Activated T-cell treated with anti-CD3 and anti-CD28 coated beads, Interleukin-2, amount 50 U/mL, for 72 hours (primary cell): ENCODE measurements at places on chromosomes 4 and X. TPM values are rescaled to one million over a fixed set of nuclear protein-coding genes. Genes with fewer than 3 reads are reported as not detected.

Gene CPEB2
- 13.5 TPM for total RNA-seq

Gene ETDB
- not detected for total RNA-seq

Gene PRDM5
- 0.35 TPM for total RNA-seq

Gene MAGEA12
- total RNA-seq: not detected

Gene CSN1S1
- not detected for total RNA-seq

Gene GPRASP1
- total RNA-seq: 5.9 TPM

Gene DUSP21
- not detected for total RNA-seq

Gene DMD
- 4.6 TPM for total RNA-seq

Gene KIT
- 0.22 TPM for total RNA-seq

Gene TMEM184C
- 17.3 TPM for total RNA-seq

Gene OFD1
- total RNA-seq: 66.7 TPM

Gene AADAT
- total RNA-seq: not detected

Gene UXT
- 205 TPM for total RNA-seq

Gene MAGEB17
- total RNA-seq: not detected

Gene P2RY4
- total RNA-seq: 0.34 TPM

Gene S100P
- total RNA-seq: 84.6 TPM

DNA sequence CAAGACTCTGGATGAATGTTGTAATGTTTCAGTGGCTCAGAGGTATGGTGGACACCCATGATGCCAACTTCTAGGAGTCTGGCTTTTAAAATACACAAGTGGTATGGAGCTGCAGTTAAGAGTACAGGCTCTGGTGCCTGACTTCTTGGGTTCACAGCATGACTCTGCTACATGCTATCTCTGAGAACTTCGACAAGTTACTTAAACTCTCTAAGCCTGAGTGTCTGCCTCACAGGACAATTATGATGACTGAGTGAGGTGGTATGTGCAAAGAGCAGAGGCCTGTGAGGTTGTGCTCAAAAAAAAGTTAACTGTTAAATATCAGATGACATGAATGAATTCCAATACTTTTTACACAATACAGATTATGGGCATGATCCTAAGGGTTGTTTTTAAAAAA is 90.9 kb upstream of the SRD5A3 start:
- DNase-seq: no peak
- H3K4me3 ChIP-seq: no peak overlapping the region
- H3K4me1 ChIP-seq: no peaks in the 10 kb centered on the region
- no peak overlapping the region for H3K27ac ChIP-seq

GRCh38 chrX:16826207-16826606 is 39.9 kb downstream of the TXLNG start:
- H3K36me3 ChIP-seq: peaks cover 21% of the 10 kb centered on the region
- H3K27ac ChIP-seq: peak overlapping the region; percentile 70
- peaks cover 38% of the 10 kb centered on the region for H3K4me1 ChIP-seq
- DNase-seq: no peak

DNA sequence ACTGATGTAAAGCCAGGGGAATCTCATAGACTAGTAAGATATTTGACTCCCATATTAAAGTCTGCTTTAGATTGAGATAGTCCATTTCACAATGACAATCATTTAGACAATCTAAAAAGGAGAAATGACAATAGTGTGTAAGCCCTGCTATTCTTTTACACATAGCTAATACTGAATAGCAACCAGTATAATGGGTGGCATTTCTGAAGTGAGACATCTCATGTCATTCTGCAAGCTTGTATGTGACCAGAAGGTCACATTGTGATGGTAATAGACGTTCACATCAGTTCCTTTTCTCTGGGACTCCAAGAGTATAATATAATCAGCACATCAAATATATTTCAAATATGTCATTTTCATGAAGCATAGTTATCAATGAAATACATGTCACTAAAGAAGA is 440.2 kb downstream of the GALNTL6 start:
- no peaks in the 10 kb centered on the region for H3K36me3 ChIP-seq
- no peaks in the 10 kb centered on the region for H3K27me3 ChIP-seq
- H3K4me1 ChIP-seq: no peaks in the 10 kb centered on the region
- no peak overlapping the region for H3K27ac ChIP-seq

DNA sequence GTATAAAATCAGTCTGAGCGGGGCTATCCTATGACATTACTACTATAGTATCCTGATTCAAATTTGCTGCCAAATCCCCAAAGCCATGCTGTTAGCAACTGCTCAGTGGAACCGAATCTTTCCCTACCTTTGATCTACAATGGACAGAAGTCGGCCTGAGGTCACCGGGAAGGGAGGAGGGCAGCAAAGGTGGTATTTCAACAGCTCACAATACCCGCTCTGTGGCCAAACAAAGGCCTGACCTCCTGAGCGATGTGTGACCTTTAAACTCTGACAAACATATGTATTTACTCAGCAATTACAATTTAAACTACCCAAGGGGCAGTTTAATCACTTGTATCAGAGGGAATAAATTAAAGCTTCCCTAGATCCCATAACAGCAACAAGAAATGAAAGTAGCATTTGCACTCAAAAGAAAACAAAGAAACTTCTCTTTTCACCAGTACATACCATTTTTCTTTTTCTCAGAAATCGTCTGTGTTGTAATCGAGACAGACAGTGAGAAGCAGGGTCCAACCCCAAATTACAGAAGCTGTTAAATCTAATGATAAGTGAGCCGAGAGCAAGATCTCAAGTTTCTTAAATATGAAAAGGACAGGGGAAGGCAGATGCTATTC is 11.6 kb upstream of the TMEM128 start:
- no peak for DNase-seq
- no peaks in the 10 kb centered on the region for H3K36me3 ChIP-seq
- H3K27me3 ChIP-seq: no peaks in the 10 kb centered on the region
- no peaks in the 10 kb centered on the region for H3K4me1 ChIP-seq
- no peak overlapping the region for H3K4me3 ChIP-seq

DNA sequence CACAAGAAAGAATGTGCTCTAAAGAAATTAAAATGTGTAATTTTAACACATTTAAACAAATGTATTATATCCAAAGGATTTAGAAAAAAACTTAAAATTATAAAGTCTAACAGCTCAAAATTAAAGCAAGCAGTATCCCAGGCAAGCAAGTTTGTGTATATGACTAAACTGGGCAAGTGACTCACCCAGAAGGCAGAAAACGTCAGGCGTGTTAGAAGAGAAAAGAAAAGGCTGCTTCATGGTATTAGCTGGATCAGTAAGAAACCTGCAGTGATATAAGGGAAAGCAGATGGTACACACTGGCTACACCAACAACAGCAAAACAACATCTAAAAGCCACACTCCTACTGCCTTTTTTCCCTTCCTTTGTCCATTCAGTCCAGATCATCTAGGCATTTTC is 250.6 kb upstream of the NDST3 start:
- H3K27me3 ChIP-seq: no peaks in the 10 kb centered on the region
- no peaks in the 10 kb centered on the region for H3K4me1 ChIP-seq
- H3K4me3 ChIP-seq: no peak overlapping the region
- DNase-seq: no peak

GRCh38 chrX:18733287-18733686 is 25.8 kb downstream of the PPEF1 start:
- no peak overlapping the region for H3K27ac ChIP-seq
- no peak overlapping the region for H3K4me3 ChIP-seq
- H3K4me1 ChIP-seq: no peaks in the 10 kb centered on the region
- H3K36me3 ChIP-seq: no peaks in the 10 kb centered on the region
- H3K27me3 ChIP-seq: no peaks in the 10 kb centered on the region

DNA sequence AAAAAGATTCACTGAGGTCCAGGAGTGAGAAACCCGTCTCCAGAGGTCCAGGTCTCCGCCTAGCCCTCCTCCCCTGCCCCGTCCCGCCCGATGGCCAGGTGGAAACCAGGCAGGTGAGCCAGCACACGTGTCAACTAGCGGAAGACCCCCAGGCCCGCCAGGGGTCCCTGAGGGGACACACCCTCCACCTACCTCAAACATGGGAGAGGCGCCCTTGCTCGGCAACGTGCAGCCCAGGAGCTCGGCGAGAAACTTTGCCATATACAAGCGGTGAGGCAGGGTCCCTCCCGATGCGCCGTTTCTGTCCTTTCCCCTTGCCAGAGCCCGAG is 330.0 kb downstream of the HNRNPD start:
- peak overlapping the region; percentile 72 for H3K4me3 ChIP-seq
- DNase-seq: no peak
- no peaks in the 10 kb centered on the region for H3K36me3 ChIP-seq
- no peak overlapping the region for H3K27ac ChIP-seq

GRCh38 chr4:6910340-6910959 is 824 bp downstream of the TBC1D14 start:
- peaks cover 56% of the 10 kb centered on the region for H3K4me1 ChIP-seq
- peaks cover 11% of the 10 kb centered on the region for H3K27me3 ChIP-seq
- H3K36me3 ChIP-seq: no peaks in the 10 kb centered on the region
- DNase-seq: no peak

DNA sequence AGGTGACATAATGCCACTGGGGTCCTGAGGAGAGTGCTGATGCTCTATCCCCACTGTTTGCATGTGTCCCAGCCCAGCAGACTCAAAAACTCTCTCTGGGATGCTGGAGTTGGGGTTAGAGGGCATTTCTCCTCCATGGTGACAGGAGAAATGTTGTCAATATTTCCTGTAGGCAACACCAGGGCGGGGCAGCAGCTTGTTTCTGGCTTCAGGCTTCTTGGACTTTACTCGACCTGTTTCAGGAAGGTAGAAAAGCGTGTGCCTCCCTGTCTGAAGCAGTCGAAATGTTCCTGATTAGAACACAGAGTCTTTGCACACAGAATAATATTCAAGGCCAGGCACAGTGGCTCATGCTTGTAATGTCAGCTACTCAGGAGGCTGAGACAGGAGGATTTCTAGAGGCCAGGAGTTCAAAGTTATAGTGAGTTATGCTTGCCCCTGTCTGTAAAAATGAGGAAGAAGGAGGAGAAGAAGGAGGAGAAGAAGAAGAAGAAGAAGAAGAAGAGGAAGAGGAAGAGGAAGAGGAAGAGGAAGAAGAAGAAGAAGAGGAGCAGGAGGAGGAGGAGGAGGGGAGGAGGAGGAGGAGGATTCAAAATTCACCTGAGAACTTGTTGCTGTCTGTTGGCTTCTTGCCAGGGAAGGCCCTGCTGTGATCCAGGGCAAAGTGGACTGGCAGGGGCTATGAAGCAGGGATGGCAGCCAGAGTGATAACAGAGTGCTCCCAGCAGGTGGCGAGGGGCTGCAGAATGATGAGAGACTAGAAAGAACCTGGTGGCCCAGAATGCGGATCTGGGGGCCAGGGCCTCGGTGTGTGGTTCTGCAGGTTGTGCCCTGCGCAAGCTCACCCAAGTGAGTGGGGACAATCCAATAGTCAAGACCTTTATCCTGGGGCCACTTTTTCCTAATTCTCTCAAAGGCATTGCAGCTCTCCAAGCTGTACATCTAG is 82.9 kb downstream of the RTL5 start:
- H3K4me3 ChIP-seq: no peak overlapping the region
- H3K36me3 ChIP-seq: peaks cover 1% of the 10 kb centered on the region
- no peaks in the 10 kb centered on the region for H3K4me1 ChIP-seq
- no peak overlapping the region for H3K27ac ChIP-seq
- H3K27me3 ChIP-seq: peaks cover 60% of the 10 kb centered on the region

DNA sequence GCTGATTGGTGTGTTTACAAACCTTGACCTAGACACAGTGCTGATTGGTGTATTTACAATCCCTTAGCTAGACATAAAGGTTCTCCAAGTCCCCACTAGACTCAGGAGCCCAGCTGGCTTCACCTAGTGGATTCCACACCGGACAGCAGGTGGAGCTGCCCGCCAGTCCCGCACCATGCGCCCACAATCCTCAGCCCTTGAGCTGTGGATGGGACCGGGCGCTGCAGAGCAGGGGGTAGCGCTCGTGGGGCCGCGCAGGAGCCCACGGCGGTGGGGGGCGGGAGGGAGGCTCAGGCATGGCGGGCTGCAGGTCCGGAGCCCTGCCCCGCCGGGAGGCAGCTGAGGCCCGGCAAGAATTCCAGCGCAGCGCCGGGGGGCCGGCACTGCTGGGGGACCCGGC is 30.7 kb downstream of the MEPE start:
- H3K27ac ChIP-seq: no peak overlapping the region
- H3K27me3 ChIP-seq: peaks cover 18% of the 10 kb centered on the region
- H3K4me3 ChIP-seq: no peak overlapping the region
- no peaks in the 10 kb centered on the region for H3K4me1 ChIP-seq
- no peak for DNase-seq
- H3K36me3 ChIP-seq: no peaks in the 10 kb centered on the region

- no peak overlapping the region for H3K27ac ChIP-seq
- H3K4me3 ChIP-seq: no peak overlapping the region
- no peak for DNase-seq
- H3K4me1 ChIP-seq: no peaks in the 10 kb centered on the region
- H3K27me3 ChIP-seq: peaks cover 18% of the 10 kb centered on the region
- no peaks in the 10 kb centered on the region for H3K36me3 ChIP-seq
These were observed 40.3 kb upstream of the ATXN3L start for GRCh38 chrX:13360146-13360545.
